Left renal pelvis (tissue), 4 donors: ENCODE measurements at places on chromosomes 6 and 20.

DNA sequence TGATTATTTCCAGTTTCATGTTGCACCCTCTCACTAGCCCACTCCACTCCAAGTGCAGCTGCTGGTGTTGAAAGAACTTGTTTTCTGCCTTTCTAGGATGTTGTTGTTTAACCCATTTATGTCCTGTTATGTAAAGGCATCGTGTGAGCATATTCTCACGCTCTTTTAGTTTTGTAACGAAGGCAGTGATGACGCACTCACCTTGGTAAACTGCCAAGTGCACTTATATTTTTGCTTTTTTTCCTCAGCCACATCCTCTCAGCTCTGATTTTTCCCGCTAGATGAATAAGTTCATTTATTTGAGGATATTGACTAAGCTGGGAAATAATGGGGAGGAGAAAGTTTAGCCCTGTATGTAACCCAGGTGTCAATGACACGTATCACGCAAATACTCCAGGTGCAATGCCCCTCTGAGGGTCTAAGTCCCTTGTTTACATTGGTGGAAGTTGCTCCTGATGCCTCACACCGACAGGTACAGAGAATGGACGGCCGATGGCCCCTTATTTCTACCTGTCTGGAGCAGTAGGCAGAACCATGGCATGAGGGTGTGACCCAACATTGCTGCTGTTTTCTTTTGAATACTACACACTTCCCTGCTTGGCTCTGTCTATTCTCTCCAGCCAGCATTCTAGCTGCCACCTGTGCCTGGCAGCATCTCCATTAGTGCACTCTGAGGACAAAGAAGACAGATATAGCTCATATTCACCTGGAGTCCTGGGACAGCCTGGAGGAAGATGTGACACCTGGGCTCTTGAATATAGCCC lies 132.7 kb upstream of the SLC24A3 start:
- DNase-seq, result no peak

DNA sequence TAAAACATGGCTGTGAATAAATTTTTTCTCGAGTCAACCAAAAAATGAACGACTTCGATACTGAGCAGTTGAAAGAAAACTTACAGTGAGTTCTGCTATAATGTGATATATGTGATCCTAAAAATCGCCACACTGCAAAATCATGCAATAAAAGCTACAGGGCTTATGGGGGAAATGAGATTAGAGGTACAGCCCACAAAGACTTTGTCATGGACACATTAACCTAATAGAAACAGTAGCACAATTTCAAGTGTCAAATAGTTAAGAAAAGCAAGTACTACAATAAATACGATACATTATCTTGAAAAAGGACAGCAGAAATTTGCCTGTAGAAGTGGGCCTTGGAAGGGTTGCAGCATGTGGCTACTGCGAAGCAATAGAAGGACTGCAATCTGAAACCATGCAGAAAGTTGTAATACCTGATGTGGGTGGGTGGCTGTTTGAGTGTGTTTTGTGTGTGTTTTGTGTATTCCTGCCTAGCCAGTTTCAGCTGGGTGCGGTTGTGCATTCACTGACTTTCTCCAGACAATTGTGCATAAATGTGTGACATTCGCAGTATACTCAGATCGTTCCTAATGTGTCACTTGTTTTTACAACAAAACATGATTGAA lies 79.1 kb downstream of the RPP40 start:
- DNase-seq, result no peak

DNA sequence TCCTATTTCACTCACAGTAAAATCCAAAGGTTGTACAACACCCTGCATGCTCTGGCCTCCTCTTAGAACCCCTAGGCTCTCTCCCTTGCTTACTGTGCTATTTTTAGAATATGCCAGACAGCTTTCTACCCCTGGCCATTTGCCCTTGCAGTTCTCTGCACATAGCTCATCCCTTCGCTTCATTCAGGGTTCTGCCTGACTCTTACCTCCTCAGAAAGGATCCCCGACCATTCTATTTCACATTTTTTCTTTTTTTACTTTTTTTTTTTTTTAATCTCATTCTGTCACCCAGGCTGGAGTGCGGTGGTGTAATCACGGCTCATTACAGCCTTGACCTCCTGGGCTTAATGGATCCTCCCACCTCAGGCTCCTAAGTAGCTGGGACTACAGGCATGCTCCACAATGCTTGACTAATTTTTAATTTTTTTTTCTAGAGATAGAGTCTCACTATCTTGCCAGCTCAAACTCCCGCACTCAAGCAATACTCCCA lies 33.6 kb downstream of the COMMD7 start:
- DNase-seq, result no peak

DNA sequence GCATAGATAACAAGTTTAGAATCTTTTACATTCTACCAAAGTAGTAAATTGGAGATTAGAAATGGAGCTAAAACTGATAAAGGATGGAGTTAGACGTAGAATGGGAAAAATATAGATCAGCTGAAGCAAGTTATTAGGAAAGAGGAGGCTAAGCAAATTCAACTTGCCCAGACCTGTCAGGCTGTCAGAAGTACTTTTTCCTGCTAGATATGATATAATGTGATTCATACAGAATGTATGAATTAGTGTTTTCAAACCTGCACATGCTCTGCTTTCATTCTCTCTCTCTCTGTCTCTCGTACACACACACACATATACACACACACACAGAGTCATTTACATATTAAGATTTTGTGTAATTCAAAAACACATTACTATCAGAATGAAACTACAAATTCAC lies 133.2 kb upstream of the HDGFL1 start:
- no peak for DNase-seq

GRCh38 chr6:109186012-109186411 lies 90.7 kb downstream of the CEP57L1 start:
- DNase-seq, result no peak

GRCh38 chr6:87155842-87156815 lies 764 bp downstream of the ZNF292 start:
- no peak for DNase-seq

DNA sequence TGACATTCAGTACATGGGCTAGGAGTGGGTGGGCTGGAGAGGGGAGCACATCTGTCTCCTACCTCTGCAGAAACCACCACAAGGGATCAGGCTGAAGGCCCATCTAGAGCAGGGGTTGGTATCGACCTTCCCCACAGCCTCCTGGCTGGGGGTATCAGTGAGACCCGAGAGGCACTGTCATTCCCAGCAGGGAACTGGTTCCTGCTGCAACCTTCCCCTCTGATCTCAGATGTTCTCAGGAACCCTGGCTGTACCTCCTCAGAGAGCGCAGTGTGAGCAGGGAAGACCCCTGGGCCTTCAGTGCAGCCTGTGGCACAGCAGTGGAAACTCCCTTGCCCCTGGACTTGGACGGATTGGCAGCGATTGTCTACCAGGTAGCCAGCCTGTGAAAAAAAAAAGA lies 7.8 kb downstream of the IP6K3 start:
- no peak for DNase-seq

DNA sequence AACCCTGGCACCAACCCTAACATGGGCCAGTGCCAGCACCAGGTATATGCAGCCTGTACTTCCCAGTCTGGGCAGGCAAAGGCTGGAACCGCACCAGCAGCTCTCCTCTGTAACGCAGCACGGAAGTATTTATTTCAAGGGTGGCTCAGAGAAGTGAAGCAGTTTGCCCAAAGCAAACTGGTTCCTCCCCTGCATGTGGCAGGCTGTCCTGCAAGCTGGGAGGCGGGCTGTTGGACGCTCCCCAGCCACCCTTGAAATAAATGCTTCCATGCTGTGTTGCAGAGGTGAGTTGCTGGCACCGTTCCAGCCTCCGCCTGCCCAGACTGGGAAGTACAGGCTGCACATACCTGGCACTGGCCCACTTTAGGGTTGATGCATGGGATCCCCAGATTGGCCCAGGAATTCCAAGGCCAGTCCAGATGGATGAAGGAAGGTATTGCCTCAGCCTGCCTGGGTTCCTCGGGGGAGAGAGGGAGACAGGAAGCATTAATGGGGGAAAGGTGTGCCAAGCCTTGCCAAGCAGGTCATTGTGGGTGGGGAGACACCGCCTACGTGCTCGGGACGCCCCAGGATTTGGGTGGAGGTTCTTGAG lies 49.8 kb downstream of the PPARD start:
- no peak for DNase-seq

- DNase-seq, result no peak
These were observed 118.2 kb upstream of the GJE1 start for GRCh38 chr6:142014515-142014914.

DNA sequence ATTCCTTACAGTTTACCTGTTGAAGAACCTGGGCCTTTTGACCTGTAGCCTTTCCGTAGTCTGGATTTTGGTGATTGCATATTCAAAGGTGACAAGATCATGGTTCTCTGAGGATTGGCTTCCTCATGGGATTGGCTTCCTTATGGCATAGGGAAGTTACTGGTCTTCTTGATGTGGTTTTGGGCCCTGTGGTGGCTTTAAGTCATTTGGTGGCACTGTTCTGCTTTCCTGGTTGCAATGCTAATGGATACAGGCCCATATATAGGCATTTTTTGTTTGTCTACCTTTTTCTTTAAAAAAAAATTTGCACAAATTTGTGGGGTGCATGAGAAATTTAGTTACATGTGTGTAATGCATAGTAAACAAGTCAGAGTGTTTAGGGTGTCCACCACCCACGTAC lies 185.7 kb downstream of the CDKAL1 start:
- no peak for DNase-seq

DNA sequence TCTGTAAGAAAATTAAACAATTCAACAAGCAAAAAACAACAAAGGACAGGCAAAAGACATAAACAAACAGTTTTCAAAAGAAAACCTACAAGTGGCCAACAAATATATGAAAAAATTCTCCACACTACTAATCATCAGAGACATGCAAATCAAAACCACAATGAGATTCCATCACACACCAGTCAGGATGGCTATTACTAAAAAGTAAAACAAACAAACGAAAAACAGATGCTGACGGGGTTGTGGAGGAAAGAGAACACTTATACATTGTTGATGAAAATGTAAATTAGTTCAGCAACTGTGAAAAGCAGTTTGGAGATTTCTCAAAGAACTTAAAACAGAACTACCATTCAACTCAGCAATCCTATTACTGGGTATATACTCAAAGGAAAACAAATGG lies 537.6 kb downstream of the HDGFL1 start:
- no peak for DNase-seq

GRCh38 chr20:51128198-51128597 lies 105.3 kb upstream of the KCNG1 start:
- no peak for DNase-seq

- DNase-seq, result no peak
These were observed 171.7 kb upstream of the CCN2 start for GRCh38 chr6:132122871-132123270.

GRCh38 chr6:73675466-73676098 lies 20.4 kb upstream of the CD109 start:
- DNase-seq, result peak; percentile 35

DNA sequence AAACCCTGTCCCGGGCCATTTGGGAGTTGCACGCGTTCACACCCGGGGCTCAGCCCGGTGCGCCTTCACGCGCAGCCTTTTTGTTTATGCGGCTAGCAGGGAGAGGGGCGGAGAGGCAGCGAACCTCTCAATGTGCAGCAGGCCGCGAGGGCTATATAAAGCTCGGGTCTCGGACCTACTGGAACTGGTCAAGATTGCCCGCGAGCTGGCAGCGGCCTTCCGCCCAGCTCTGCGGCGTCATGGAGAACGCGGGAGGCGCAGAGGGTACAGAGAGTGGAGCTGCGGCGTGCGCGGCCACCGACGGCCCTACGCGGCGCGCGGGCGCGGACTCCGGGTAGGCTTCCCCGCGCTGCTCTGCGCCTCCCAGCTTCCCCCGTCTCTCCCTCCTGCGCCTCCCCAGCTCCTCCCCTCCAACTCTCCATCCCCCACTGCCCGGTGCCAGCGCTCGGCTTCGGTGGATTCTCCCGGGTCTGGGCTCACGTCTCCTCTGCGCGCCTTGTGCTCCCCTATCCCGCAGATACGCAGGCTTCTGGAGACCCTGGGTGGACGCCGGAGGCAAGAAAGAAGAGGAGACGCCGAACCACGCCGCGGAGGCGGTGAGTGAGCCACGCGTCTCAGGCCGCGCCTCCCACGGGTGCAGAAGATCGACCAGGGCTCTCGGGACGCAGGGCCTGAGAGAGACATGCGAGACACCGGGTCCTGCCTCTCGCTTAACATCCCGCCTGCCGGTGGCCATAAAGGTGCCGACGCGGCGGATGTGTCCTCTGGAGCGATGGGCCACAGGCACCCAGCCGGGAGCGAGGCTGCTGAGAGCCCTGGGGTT lies at the start of gene RIPPLY2:
Gene RIPPLY2, plus strand, starts transcription at position 183 of the 823 bp plus-strand sequence. Its CDS starts 57 bp downstream, at position 240.
- DNase-seq, result no peak

DNA sequence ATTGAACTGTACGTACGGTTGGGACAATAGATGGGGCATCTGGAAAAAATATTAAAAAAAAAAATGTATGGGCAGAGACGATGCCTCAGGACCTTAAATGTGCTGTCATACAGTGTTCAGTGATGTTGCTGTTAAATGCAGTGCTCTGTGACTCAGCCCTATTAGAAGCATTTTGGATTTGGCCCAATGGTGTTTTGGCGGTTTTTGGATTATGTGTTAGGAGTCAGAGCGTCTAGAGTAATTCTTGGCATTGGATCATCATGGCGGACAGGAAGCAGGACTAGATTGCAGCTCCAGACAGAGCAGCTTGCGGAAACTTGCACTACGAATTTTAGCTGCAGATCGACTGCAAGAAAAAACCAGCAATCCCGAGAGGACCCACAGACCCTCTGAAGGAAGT lies 280.0 kb downstream of the SOX4 start:
- DNase-seq, result no peak

DNA sequence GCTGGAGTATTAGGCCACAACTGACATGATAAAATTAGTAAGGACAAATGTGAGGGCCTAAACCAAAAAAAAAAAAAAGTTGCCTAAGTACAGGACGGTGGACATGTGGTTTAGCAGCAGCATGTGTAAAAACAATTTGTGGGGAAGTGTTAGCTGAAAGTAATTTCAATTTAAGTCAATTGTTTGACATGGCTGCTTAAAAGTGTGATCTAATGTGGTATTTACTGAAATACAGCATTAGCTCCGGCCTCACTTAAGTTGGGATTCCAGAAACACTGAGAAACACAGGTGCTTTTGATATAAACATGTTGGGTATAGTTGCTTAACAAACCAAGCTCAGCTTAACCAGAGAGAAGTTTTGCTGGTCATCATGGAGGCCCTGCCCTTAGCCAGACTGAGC lies 119.7 kb downstream of the FYN start:
- DNase-seq, result no peak

GRCh38 chr20:54123587-54124180 lies 50.1 kb downstream of the CYP24A1 start:
- peak; percentile 24 for DNase-seq

DNA sequence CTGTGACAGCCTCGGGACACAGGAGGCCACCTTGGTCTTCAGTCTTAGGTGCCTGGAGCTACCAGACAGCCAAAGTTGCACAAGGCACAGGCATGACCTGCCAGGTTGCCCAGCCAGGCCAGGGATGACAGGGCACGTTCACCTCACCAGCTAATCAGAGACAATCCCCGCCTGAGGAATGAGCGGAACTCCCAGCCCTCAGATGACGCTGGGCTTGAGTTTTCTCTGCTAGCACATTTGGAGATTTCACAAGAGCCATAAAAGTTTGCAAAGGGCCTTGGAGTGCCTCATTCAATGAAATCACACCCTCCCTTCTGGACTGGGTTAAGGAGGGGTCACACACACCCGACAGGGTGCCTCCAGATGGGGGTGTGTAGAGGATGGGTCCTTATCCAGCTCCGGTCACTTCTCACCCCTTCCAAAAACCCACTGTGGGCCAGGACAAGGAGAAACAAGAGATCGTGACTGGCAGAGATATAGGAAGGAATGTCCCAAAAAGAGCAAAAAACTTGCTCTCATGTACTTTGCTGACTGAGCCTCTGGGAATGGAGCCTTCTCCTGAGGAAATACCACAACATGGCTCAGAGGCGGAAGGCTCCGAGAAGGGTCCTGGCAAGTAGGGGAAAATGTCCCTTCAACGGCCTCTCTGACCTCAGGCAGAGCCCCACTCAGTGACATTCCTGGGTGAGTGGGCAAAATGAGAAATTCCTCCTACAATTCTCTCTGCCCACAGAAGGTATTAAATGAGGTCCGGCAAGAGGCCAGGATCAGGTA lies 121.6 kb downstream of the ISM1 start:
- DNase-seq, result no peak
